ENCODE measurements at places on chromosomes 6 and 20. TPM values are rescaled to one million over a fixed set of nuclear protein-coding genes. Genes with fewer than 3 reads are reported as not detected.

The EYS gene
- total RNA-seq, result not detected

GRCh38 chr6:88785478-88785877 is 177.9 kb downstream of the RNGTT start:
- H3K27ac ChIP-seq, result no peak overlapping the region
- no peaks in the 10 kb centered on the region for H3K36me3 ChIP-seq
- no peaks in the 10 kb centered on the region for H3K4me1 ChIP-seq
- H3K27me3 ChIP-seq, result no peaks in the 10 kb centered on the region

DNA sequence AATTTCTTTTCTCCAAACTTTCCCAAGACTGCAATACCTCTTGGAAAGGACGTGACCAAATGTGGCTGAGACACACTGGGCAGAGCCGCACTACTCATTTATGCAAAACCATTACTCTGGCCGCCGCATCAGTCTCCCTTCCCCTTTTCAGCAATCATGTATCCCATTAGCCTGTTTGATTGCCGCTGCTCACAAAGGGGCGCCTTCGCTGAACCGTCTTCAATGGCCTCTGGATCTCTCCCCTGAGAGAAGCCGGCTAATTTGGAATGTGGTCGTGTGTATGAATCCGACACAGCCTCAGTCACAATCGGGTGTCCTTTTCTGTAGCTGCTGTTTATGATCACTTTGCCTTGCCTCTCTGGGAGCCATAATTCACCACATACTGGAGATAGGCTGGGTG is 361.1 kb downstream of the ZFAND3 start:
- H3K27me3 ChIP-seq, result peaks cover 3% of the 10 kb centered on the region
- H3K4me3 ChIP-seq, result no peak overlapping the region
- no peaks in the 10 kb centered on the region for H3K36me3 ChIP-seq
- no peak for DNase-seq
- H3K27ac ChIP-seq, result no peak overlapping the region
- H3K4me1 ChIP-seq, result no peaks in the 10 kb centered on the region

- peaks cover 25% of the 10 kb centered on the region for H3K4me1 ChIP-seq
- H3K36me3 ChIP-seq, result no peaks in the 10 kb centered on the region
- DNase-seq, result no peak
- H3K4me3 ChIP-seq, result no peak overlapping the region
- peaks cover 3% of the 10 kb centered on the region for H3K27me3 ChIP-seq
Measured at GRCh38 chr6:13796781-13797180, 17.6 kb downstream of the MCUR1 start.

The CCN5 gene
- total RNA-seq, result 0.26 TPM

GRCh38 chr6:65262241-65262640 is 444.8 kb downstream of the EYS start:
- H3K4me1 ChIP-seq, result no peaks in the 10 kb centered on the region
- DNase-seq, result no peak
- no peaks in the 10 kb centered on the region for H3K27me3 ChIP-seq
- H3K27ac ChIP-seq, result no peak overlapping the region
- no peaks in the 10 kb centered on the region for H3K36me3 ChIP-seq
- H3K4me3 ChIP-seq, result no peak overlapping the region

- no peaks in the 10 kb centered on the region for H3K4me1 ChIP-seq
- peak; percentile 52 for DNase-seq
- H3K36me3 ChIP-seq, result no peaks in the 10 kb centered on the region
- H3K27ac ChIP-seq, result no peak overlapping the region
- H3K27me3 ChIP-seq, result peaks cover 34% of the 10 kb centered on the region
Measured at GRCh38 chr20:56974499-56975250, 291.8 kb downstream of the BMP7 start.

GRCh38 chr6:32763421-32763820 is at the start of gene HLA-DQB2:
Gene HLA-DQB2, minus strand, starts transcription at chr6:32763532. Its CDS starts 62 bp downstream, at chr6:32763470.
- no peaks in the 10 kb centered on the region for H3K4me1 ChIP-seq
- no peaks in the 10 kb centered on the region for H3K36me3 ChIP-seq
- H3K4me3 ChIP-seq, result no peak within 1 kb of the TSS
- no peak within 1 kb of the TSS for H3K27ac ChIP-seq

The CTAGE9 gene
- total RNA-seq, result not detected

GRCh38 chr20:2817891-2818595 is 1.9 kb downstream of the TMEM239 start:
- H3K4me1 ChIP-seq, result peaks cover 43% of the 10 kb centered on the region
- no peak overlapping the region for H3K27ac ChIP-seq
- no peak overlapping the region for H3K4me3 ChIP-seq
- H3K36me3 ChIP-seq, result no peaks in the 10 kb centered on the region
- H3K27me3 ChIP-seq, result peaks cover 9% of the 10 kb centered on the region
- DNase-seq, result no peak

The RAD21L1 gene
- total RNA-seq, result 0.26 TPM

The LTB gene
- total RNA-seq, result not detected

The ULBP1 gene
- 9.7 TPM for total RNA-seq

GRCh38 chr20:58568483-58569240 is 53.5 kb upstream of the APCDD1L start:
- H3K36me3 ChIP-seq, result peaks cover 2% of the 10 kb centered on the region
- peaks cover 9% of the 10 kb centered on the region for H3K27me3 ChIP-seq
- H3K4me1 ChIP-seq, result peaks cover 24% of the 10 kb centered on the region
- DNase-seq, result no peak

DNA sequence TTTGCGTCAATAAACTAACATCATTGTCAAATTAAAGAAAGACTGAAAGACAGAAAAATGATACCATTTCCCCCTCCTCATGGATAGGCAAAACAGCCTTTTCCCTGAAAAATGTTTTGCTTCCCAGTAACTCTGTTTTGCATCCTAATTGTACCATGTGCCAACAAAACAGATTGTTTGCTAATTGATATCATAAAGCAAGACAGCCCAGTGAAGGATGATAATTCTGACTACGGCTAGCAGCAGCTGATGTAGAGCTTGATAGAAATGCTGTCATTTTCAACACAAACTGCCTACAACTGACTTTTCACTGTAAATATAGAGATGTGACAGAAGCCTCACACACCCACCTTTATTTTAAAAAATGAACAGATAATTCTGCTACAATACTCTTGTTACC is 1061.6 kb downstream of the HACE1 start:
- H3K36me3 ChIP-seq, result no peaks in the 10 kb centered on the region
- no peaks in the 10 kb centered on the region for H3K4me1 ChIP-seq
- no peak overlapping the region for H3K4me3 ChIP-seq
- no peak for DNase-seq
- no peaks in the 10 kb centered on the region for H3K27me3 ChIP-seq
